ENCODE measurements at places on chromosomes 11 and 22.
A peak's percentile ranks its signal among the peaks of the same experiment; 100 is the strongest.

DNA sequence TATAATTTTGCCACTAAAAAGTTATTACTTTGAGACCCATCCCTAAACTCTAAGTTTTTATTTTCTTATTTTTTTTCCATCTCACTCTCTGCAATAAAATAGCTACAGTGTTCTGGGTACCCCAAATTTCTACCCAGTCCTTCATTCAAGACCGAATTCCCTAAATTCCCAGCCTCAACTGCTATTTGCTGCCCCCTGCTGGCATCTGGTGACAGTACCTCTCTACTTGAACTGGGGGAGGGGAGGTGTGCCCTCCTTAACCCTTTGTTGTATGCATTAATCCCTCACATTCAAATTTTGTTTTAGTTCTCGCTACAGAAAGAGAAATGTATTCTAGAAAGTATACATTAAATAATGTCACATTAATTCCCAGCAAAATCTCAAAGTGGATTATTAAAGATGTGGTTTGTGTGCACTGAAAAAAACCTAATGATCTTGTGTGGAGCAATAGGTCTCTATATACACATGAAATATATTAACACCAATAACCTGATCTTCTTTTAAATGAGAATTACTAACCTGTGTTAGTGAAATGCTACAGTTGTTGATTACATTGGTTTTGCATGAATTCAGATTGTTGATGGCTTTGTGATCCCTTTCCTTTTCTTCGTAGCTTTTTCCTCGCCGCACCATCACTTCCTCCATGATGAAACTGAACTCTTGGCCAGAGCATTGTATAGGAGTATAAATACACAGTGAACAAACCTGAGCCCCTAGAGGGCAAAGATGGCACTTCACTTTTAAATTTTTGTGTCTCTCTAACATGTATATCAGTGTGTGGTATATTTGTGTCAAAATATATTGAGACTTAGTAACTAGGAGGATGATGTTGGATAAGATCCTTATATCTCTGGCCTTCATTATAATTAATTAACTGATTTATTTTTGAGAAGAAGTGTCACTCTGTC is 590.0 kb downstream of the METTL15 start:
- DNase-seq: no peak

- DNase-seq: no peak
These were observed 459.1 kb downstream of the MIAT start for GRCh38 chr22:27116312-27117086.

- DNase-seq: peak; percentile 5
These were observed 41.7 kb upstream of the AQP11 start for GRCh38 chr11:77547863-77548551.

- no peak for DNase-seq
These were observed 67.5 kb upstream of the SCUBE2 start for GRCh38 chr11:9158898-9159391.

- DNase-seq: no peak
These were observed 26.0 kb downstream of the DUSP8 start for GRCh38 chr11:1546077-1546535.

- DNase-seq: no peak
These were observed 193.6 kb downstream of the CWF19L2 start for GRCh38 chr11:107263844-107264563.

DNA sequence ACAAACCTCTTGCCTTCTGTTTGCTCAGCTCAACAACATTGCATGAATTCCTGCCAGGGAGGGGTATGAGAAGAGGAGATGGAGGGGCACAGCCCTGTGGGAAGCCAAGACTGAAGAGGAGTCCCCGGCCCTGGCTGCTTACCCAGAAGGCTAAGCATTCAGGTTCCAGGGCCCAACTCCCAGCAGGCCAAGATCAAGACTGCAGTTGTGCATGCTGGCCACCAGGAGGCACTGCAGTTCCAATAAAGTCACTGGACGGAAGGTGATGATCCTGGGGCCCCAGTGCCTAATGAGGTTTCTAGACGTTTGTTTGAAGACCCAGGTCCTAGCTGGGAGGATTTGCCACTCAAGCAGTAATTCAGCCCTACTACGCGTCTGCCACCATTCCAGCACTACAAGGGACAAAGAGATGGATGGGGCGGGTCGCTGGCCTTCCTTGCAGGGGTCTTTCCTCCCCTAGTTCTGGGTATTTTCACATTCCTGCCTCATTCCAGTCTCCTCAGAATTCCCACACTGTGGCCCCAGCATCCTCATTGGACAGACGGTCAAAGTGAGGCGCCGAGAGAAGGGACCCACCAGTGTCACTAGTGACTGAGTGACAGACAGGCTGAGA is 23.6 kb downstream of the ALX4 start:
- DNase-seq: peak; percentile 31

DNA sequence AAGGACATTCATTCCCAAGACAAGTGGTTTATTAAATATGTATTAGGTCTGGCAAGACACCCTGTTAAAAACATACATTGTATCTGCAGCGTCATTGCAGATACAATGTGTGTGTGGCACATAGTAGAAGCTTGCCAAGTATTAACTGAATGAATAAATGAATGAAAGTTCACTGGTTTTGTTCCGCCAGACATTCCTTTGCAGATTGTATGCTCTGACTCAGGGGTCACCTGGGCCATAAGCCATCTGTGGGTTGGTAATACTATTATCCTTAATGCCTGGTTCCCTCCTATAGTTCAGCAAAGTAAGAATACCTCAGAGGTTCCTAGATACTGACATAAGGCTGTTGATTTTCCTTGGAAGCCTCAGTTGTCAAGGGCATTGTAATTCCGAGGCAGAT is 377.3 kb upstream of the CCDC90B start:
- no peak for DNase-seq

- DNase-seq: no peak
These were observed 124.7 kb upstream of the BMAL1 start for GRCh38 chr11:13152736-13153541.

GRCh38 chr11:64726211-64726641 is 3.2 kb upstream of the NRXN2 start:
- no peak for DNase-seq

DNA sequence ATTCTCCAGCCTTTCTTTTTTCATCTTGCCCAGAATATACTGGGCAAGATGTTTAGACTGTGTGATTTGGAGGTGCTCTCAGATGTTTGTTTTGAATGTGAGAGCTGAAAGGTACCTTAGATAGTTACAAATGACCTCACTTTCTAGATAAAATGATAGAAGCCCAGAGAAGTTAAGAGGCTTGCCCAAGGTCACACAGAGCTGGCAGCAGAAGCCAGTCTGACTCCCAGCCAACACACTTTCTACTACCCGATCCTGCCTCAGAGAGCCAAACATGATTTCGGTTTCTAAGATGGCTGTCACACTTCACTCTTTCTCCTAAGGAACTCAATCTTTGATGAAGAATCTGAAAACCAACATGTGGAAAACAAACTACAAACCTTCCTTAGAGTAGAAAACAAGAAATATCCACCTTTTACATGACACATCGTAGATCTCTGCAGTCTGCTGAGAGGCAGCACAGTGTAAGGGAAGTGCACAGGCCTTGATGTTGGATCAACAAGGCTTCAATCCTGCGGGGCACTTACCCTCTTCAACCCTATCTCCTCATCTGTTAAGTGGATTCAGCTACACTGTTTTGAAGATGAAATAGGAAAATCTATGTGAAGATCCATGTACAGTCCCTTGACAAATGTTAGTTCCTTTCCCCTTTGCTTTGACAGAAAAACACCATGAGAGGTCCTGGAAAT is 58.6 kb downstream of the SYTL2 start:
- no peak for DNase-seq

DNA sequence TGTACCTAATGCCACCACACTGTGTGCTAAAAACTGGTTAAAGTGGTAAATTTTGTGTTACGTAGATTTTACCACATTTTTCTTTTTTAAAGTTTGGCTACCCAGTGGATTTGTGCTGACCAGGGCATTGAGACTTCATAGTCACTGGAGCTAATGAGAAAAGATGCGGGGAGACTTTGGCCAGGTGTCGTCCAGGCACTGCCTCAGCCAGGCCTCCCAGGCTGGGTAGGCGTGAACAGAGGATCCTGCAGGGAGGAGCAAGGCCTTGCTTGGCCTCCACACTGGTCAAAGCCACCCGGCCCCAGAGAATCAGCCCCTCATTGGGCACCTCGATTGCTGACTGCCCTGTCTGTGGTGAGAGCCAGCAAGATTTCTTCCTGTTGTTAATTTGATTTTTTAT is 13.4 kb upstream of the MGAT3 start:
- no peak for DNase-seq

GRCh38 chr11:66739983-66740382 is 11.0 kb upstream of the SPTBN2 start:
- no peak for DNase-seq

DNA sequence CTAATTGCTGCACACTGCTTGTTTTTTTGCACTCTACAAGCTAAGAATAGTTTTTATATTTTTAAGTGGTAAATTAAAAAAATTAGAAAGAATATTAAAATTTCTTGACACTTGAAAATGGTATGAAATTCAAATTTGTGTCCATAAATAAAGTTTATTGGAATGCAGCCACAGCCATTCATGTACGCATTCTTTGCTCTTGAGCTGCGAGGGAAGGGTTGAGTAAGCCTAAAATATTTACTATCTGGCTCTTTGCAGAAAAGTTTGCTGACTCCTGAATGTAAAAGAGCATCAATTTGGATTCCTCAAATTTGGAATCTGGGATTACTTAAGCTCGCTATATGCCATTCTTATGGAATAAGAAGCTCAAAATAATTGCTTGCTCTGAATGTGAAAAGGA is 3.4 kb upstream of the ADAMTS8 start:
- DNase-seq: no peak

- no peak for DNase-seq
These were observed 197.5 kb downstream of the DBX1 start for GRCh38 chr11:19962801-19963175.

GRCh38 chr11:68839054-68839865 is 2.5 kb downstream of the CPT1A start:
- peak; percentile 94 for DNase-seq

GRCh38 chr11:4066910-4067309 is 27.7 kb upstream of the RRM1 start:
- DNase-seq: no peak

DNA sequence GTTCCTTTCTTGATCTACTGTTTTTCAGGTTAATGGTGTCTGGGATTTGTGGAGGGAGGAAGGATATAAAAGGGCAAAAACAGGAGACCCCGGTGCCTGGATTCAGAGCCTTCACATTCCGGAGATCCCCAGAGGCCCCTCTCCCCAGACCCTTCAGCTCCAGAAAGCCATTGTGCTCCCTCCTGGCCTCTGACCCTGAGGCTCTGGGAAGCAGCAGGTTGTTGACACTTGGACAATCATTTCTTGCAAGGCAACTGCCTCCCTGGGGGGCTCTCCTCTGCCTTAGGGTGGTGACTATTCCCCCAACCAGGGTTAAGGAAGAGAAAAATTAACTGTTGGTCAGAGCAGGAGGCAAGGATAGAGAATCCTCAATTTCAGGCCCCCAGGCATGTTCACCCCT is 86.9 kb upstream of the NNMT start:
- no peak for DNase-seq

GRCh38 chr11:33721426-33721825 is 14.8 kb downstream of the CD59 start:
- DNase-seq: no peak

- no peak for DNase-seq
These were observed 87.4 kb downstream of the BRD1 start for GRCh38 chr22:49740242-49740641.

DNA sequence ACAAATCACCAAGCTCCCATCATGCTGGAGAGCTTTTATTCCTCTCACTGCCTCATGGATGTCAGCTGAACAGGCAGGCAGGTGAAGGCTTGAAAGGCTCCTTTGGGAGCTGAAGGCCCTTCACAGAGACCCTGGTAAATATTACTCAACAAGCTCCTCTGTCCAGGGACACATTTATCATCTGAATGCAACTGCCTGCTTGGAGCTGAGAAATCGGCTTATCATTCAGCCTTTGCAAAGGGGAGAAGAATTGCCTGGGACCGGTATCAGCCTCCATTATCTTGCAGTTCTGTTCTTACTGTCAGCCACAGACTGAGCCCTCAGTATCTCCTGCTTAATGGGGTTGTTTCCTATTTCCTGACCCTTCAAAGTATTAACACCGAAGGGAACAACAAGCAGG is 113.8 kb upstream of the PITPNB start:
- DNase-seq: no peak

DNA sequence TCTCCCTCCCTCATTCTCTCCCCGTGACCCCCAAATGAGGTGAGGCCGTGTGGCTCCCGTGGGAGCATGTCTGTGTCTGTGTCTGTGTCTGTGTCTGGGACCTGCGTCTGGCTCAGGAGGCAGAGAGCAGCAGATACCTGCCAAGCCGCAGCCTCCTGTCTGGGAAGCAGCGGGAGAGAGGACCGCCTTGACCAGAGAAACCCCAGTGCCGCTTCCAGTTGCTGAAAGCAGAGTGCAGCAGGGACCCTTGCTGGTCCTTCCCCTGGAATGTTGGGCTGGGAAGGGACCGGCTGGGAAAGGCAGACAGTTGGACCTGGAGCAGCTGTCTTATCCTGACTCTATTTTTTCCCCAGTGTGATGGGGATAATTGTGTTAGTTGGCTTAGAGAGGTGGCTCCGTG is 525 bp downstream of the CSDC2 start:
- no peak for DNase-seq

DNA sequence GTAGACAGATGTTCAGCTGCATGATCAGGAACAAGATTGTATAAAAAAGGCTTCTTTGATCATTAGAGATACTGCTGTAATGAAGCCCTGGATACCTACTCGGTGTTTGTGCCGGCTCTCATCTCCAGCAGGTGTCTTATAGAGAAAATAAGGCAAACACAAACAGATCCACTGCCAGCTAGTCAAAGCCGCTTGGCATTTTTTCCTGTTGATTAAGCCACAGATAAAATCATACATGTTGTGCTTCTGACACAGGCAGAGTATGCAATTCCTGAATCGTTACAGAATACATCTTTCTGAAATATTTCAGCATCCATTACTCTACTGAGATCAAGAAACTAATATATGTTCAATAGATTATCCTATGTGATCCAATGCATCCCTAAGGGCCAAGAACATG is 206.9 kb downstream of the CADM1 start:
- DNase-seq: no peak

GRCh38 chr11:64790205-64791095 is 12.1 kb upstream of the SF1 start:
- no peak for DNase-seq

- DNase-seq: no peak
These were observed 5.8 kb downstream of the UBASH3B start for GRCh38 chr11:122661182-122661945.

- no peak for DNase-seq
These were observed 227.6 kb downstream of the MN1 start for GRCh38 chr22:27574002-27574366.

Data from activated gamma-delta T cell treated with Interleukin-2 at 50 U/mL for 16 hours (primary cell).